ENCODE measurements at places on chromosomes 3 and 15.

DNA sequence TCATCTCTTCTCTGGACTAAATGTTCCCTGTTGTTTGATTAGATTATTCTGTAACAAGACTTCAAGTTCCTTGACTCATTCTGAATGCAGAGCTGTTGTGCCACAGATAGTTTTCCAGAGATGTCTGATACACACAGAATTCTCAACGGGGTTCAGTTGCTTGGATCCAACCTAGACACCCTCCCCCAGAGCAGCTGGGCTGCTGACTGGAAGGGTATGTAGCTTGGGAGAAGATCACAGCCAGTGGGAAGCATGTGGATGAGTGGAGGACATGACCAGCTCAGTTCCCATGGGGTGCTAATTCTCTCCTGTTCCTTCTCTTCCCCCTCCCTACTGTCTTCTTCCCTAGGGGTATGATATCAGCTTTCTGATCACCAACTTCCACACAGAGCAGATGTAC lies 6.6 kb upstream of the TTLL3 start:
- no peak for DNase-seq

DNA sequence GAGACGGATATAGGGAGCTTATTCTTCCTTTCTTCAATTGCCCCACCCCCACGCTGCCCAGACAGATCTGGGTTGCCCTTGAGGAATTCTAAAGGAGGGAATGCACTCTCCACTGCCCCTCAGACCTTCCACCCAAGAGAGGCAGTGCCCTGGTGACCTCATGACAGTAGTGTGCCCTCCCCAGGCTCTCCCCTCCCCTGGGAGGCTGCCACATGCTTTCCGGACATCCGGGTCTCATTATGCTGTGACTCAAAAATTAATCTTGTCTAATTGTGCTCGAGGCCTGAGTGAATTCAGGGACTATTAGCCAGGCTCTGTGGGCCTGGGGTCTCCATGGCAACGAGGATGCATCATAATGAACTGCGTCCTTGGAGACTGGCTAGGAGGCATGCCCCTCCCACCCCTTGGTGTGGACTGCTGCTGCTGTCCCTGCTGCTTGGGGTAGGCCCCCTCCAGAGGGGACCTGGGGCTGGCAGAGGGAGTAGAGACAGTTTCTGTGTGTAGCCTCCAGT lies 20.8 kb downstream of the CORO2B start:
- DNase-seq = no peak

DNA sequence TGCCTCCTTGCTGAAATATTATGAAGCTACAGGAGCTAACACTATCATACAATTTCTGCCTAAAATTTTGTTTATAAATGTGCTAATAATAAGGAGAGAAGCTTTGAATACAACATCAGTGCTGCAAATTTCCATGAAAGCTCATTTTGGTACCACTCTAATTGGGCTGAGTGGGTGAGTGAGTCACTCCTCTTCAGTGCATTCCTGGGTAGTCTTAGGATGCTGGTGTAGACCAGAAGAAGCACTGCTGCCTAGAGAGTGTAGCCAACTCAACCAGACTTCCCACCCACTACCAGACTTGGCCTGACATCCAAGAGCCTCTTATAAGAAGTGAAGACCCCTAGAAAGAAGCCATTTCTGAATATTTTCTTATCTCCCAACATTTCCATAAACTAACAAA lies 32.5 kb upstream of the CCDC54 start:
- DNase-seq = no peak

DNA sequence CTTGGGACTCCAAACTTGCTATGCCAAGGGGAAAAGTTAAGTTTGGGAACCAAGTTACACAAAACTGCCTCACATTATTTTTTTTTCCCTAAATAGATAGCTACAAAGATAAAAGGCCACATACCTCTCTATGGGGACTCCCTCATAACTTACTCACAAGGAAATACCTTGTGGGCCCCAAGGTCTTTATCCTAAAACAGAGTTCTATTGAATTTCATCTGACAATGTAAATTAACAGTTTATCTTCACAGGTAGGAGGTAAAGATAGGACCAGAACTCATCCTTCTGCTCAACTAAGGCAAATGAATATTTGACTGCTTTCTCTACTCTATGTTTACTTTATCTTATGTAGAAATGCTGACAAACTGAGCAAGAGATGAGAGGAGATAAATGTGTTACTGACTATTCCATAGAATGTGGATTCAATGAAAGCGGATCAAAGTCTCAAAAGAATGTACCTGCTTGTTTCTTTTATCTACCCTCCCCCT lies 1278.0 kb downstream of the OTOL1 start:
- no peak for DNase-seq

DNA sequence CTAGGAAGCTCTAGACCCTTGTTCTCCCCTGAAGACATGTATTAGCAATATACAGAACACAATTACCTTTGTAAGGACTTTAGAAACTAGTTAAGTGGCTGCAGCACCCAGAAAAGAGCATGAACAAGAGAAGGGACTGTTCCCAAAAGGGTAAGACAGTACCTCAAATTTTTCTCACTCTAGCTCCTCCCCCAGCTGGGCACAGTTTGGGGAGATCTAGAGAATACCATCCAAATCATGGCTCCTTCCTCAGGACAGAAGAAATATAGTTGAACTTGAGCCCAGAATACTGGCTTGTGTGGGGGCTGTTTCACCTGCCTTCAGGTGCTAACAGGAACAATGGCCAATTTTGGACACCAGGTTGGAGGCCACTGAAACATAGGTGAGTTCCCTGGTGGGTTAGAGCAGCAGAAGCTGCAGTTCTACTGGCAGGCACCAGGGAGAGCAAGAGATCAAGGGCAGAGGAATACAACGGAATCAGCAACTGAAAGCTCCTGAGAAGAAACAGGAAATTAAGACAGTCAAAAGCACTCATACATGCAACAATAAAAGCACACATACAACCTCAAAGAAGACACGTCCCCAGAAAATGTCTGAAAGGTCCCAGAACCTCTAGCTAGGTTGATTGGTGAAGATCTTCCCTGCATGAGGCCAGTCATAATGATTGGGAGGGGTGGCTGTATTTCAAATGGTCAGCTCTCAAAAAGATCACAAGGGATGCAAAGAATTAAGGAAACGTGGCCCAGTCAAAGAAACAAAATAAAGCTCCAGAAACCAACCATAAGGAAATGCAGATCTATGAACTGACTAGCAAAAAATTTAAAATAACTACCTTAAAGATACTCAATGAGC lies 104.9 kb upstream of the ASB14 start:
- peak; percentile 14 for DNase-seq

- DNase-seq = no peak
Observed at GRCh38 chr15:60480149-60480548, 1.2 kb upstream of the ICE2 start.

DNA sequence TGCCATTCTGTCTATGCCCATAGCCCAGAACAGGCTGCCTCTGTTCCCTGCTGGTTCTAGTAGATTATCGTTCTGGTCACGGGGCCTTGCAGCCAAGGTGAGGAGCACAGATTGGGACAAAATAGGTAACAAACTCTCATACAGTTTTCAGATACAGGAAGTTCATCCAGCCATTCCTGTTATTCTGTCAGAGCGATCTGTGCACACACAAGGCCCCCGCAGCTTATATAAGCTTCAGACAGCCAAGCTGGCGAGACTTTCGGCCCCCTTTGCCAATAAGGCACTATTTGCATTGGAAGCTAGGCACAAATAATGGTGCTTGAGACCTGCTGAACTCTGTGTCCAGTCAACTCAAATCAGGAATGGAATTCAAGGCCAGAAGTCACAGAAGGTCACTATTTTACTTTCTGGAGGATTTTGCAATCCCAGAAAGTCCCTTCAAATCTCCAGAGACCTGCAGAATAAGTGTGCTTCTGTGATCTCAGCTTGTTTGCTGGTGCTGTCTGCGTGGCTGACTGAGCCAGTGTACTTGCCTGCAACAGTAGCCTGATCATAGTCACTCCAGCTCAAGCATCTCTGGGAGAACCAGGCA lies 69.4 kb downstream of the BFSP2 start:
- DNase-seq = no peak

- DNase-seq = no peak
Observed at GRCh38 chr3:100157685-100158084, 43.4 kb upstream of the FILIP1L start.

- no peak for DNase-seq
Observed at GRCh38 chr15:59904450-59905135, 99.5 kb upstream of the FOXB1 start.

All from stimulated activated CD8-positive, alpha-beta memory T cell treated with anti-CD3 and anti-CD28 coated beads, Interleukin-7, amount 100 ng/mL, for 1 hour (primary cell).